ENCODE measurements at places on chromosomes 2 and 18.

GRCh38 chr2:39247512-39248043 lies 3.8 kb upstream of the CDKL4 start:
- no peak overlapping the region for H3K4me3 ChIP-seq
- no peak overlapping the region for H3K27ac ChIP-seq
- no peak for DNase-seq
- peaks cover 18% of the 10 kb centered on the region for H3K36me3 ChIP-seq
- peaks cover 3% of the 10 kb centered on the region for H3K27me3 ChIP-seq

DNA sequence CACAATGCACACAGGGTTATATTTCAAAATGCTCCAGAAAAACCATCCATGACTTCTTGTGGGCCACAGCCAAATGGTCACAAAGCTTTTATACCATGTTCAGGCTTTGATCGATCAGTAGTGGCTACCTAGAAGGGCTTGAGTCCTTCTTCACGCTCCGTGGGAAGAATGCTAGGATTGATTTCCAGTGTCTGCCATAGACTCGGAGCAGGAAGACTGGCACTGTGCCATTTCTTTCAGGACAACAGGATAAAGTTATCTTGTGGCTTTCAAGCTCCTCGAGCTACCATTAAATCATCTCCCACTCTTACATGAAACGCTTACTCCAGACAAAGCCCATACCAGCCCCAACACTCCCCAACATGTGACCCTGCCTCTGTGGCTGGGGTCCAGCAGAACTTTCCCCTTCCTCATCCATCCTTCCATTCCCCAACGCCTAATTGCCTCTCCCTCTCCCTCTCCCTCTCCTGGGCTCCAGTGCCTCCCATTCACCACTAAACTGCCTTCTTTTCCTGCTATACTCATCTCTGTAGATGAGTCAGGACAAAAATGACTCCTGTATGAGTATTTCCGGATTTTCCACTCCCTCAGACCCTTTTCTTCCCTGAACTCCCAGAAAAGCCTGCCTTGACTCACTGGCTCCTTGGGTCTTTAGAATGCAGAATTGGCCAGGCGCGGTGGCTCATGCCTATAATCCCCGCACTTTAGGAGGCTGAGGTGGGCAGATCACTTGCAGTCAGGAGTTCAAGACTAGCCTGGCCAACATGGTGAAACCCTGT lies 40.9 kb downstream of the ADD2 start:
- H3K4me1 ChIP-seq = no peaks in the 10 kb centered on the region
- H3K27me3 ChIP-seq = peaks cover 3% of the 10 kb centered on the region
- no peak overlapping the region for H3K4me3 ChIP-seq
- no peak overlapping the region for H3K27ac ChIP-seq

DNA sequence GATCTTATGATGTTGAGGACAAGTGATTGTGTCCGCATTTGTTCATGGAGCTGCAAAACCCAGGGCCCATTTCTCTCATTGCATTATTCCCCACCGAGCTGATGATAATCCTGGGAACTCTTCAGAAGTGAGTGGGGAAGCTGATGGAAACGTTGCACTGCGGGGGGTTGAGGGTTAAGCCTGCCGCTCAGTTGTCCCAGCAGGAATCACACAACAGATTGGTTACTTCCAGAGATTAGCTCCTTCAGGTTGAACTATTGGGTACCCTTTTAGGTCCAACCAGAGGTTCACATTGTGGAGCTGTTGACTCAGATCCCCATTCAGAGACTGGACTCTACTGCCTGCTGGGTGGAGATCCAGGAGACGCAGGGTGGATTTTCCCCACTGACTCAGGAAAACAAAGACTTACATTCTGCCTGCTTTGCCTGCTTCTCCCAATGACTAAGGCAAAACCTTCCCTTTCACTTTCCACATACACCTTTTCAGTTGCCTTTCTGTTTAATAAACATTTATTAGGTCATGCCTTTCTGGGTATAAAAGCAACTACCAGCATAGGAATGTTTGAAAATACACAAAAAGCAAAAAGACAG lies 286.4 kb downstream of the TXNL1 start:
- no peak overlapping the region for H3K4me3 ChIP-seq
- H3K36me3 ChIP-seq = no peaks in the 10 kb centered on the region

DNA sequence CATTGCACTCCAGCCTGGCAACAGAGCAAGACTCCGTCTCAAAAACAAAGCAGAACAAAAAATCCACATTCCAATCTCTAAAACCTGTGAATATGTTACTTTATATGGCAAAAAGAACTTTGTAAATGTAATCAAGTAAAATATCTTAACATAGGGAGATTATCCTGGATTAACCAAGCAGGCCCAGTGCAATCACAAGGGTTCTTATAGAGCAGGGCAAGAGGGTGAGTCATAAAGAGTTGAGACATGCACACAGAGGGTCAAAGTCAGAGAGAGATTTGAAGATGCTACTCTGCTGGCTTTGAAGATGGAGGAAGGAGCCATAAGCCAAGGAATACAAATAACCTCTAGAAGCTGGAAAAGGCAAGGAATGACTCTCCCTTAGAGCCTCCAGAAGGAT lies 60.9 kb upstream of the SLC9A2 start:
- H3K27me3 ChIP-seq = peaks cover 2% of the 10 kb centered on the region
- H3K36me3 ChIP-seq = no peaks in the 10 kb centered on the region
- no peak overlapping the region for H3K4me3 ChIP-seq
- peaks cover 10% of the 10 kb centered on the region for H3K4me1 ChIP-seq

DNA sequence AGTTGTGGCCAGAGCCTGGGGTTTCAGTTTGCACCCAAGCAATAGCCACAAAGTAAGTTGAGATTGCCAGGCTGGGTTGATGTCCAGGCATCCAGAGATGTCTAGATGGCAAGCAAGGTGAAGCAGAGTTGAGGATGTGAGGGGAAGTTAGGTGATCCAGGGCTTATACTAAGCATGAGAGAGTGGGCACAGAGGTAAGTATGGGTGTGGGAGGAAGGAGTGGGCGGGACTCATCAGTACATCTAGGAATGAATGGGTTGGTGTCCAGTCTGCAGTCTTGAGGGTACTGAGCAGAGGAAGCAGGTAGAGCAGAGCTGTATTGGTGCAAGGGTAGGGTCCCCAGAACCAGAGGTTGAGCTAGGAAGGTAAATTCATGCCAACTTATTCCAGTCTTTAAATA lies 1.5 kb downstream of the SEMA4F start:
- H3K27me3 ChIP-seq = peaks cover 8% of the 10 kb centered on the region
- peak overlapping the region; percentile 85 for H3K4me3 ChIP-seq
- H3K4me1 ChIP-seq = peaks cover 22% of the 10 kb centered on the region
- H3K27ac ChIP-seq = no peak overlapping the region
- H3K36me3 ChIP-seq = peaks cover 10% of the 10 kb centered on the region

DNA sequence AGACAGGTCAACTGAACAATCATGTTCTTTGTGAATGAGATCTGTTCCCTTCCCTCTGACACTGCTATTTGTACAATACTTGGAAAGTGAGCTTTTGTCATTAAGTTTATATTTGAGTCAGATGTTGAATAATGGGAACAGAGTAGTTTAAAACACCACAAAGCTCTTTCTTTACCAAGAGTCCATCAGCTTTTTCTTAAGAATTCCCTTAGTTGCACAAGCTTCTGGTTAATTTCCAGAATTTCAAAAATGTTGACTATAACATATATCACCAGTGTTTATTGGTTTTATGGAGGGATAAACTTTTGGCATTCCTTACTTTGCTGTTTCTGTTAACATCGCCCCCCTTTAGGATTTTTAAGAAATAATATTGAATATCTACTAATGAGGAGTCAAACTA lies 403.7 kb downstream of the CCDC85A start:
- no peak for DNase-seq
- H3K4me3 ChIP-seq = no peak overlapping the region
- no peaks in the 10 kb centered on the region for H3K36me3 ChIP-seq

DNA sequence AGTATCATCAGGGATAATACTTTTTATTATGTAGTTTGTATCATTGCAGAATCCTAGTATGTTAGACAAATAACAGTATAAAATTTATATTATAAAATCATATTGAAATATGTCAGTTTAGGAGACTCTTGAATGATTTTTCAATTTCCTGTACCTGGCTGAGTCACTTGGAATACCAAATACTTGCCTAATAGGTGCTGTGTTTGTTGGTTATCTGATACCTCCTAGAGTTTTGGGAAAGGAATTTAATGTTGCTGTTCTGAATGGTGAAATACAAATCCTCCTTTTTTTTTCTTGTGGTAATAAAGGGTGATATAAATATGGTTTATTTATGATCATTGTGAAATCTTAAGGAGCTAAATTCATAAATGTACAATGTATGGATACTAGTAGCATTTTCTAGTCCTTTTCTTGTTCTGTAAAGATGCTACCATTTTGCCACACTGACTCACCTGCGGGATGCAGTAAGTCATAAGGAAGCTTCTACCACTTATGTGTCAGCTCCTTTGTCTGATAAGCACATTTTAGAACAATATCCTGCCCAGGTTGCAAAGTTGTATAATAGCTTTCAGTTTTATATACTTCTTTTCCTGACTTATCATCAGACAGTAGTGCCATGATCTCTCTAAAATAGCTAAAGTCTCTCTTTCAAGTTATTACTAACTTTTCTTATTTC lies 465.5 kb downstream of the XIRP2 start:
- H3K4me1 ChIP-seq = no peaks in the 10 kb centered on the region
- no peak overlapping the region for H3K27ac ChIP-seq
- H3K27me3 ChIP-seq = no peaks in the 10 kb centered on the region
- no peak for DNase-seq

DNA sequence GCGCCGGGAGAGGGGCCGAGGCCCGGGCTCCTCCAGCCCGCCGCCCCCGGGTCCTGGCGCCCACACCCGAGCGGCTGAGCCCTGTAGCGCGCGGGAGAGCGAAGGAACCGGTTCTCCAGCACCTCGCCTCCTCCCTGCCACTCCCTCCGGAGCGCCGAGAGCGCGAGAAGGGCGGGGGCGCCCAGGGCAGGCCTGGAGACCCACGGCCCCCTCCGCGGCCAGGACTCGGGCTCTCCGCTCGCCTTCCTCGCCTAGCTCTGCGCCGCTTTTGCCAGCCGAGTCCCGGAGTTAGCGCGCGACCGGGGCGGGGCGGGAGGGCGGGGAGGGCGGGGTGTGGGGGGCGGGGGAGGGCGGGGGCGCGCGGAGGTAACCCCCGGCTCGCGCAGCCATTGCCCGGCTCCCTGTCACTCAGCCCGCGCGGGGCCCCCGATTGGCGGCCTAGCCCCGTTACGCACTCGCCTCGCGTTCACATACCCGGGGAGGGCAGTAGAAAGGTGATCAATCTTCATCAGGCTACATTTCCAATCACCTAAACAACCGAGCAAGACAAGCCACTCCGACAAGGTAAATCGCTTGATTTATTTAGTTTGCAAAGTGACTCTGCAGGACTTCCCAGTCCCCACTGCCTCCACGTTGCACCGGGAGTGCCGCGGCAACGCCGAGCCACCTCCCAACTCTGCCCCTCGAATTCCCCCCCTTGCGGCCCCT lies at the start of gene OTX1:
Gene OTX1, plus strand, starts transcription at position 497 of the 708 bp plus-strand sequence. CDS start 2,161 bp downstream, outside the sequence.
- H3K27me3 ChIP-seq = peaks cover 41% of the 10 kb centered on the region
- peaks cover 12% of the 10 kb centered on the region for H3K36me3 ChIP-seq
- H3K4me1 ChIP-seq = peaks cover 48% of the 10 kb centered on the region
- no peak within 1 kb of the TSS for H3K27ac ChIP-seq
- no peak for DNase-seq
- peak within 1 kb of the TSS; percentile 70 for H3K4me3 ChIP-seq

- peaks cover 4% of the 10 kb centered on the region for H3K36me3 ChIP-seq
- no peak for DNase-seq
- H3K27ac ChIP-seq = no peak overlapping the region
- no peak overlapping the region for H3K4me3 ChIP-seq
- no peaks in the 10 kb centered on the region for H3K27me3 ChIP-seq
These were observed 12.2 kb downstream of the TWSG1 start for GRCh38 chr18:9346775-9347174.

- H3K27me3 ChIP-seq = no peaks in the 10 kb centered on the region
- no peak for DNase-seq
- no peak overlapping the region for H3K27ac ChIP-seq
- H3K36me3 ChIP-seq = no peaks in the 10 kb centered on the region
- H3K4me3 ChIP-seq = no peak overlapping the region
These were observed 5.9 kb upstream of the PARD6G start for GRCh38 chr18:80253236-80253635.

- no peak overlapping the region for H3K27ac ChIP-seq
- H3K36me3 ChIP-seq = no peaks in the 10 kb centered on the region
- no peak overlapping the region for H3K4me3 ChIP-seq
- no peak for DNase-seq
- H3K27me3 ChIP-seq = peaks cover 3% of the 10 kb centered on the region
- H3K4me1 ChIP-seq = no peaks in the 10 kb centered on the region
These were observed 157.5 kb upstream of the LMAN1 start for GRCh38 chr18:59516356-59517155.

- no peak overlapping the region for H3K4me3 ChIP-seq
- no peaks in the 10 kb centered on the region for H3K4me1 ChIP-seq
- no peak overlapping the region for H3K27ac ChIP-seq
- no peak for DNase-seq
- no peaks in the 10 kb centered on the region for H3K27me3 ChIP-seq
These were observed 1393.7 kb downstream of the DSC3 start for GRCh38 chr18:29648891-29649290.

DNA sequence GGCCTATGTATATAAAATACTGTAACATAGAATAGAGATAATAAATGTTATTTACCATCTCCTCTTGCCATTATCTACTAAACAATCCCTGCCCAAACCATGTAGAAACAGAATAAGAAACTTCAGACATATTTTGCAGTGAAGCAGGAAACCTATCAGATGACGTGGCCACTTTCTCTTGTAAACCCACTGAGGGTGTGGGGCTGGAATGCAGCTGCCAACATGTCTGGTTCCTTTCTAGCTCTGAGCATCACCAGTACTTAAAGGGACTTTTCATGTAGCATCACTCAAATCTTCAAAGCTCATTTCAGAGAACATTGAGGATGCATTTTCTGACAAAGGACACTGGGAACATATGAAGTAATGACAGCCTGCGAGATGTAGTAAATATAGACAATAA lies 251.8 kb downstream of the LPIN1 start:
- no peak overlapping the region for H3K27ac ChIP-seq
- DNase-seq = no peak
- no peak overlapping the region for H3K4me3 ChIP-seq
- peaks cover 15% of the 10 kb centered on the region for H3K4me1 ChIP-seq

- peaks cover 3% of the 10 kb centered on the region for H3K27me3 ChIP-seq
- H3K27ac ChIP-seq = no peak overlapping the region
- H3K36me3 ChIP-seq = no peaks in the 10 kb centered on the region
- H3K4me3 ChIP-seq = no peak overlapping the region
These were observed 335.6 kb downstream of the EIPR1 start for GRCh38 chr2:3041841-3042600.
